ENCODE measurements at places on chromosomes 6 and 20. TPM values are rescaled to one million over a fixed set of nuclear protein-coding genes. Genes with fewer than 3 reads are reported as not detected.

- no peaks in the 10 kb centered on the region for H3K4me1 ChIP-seq
- H3K4me3 ChIP-seq = no peak overlapping the region
- no peaks in the 10 kb centered on the region for H3K36me3 ChIP-seq
Measured at GRCh38 chr20:18717062-18717461, 96.5 kb upstream of the SCP2D1 start.

- H3K4me3 ChIP-seq = no peak overlapping the region
- H3K27me3 ChIP-seq = peaks cover 29% of the 10 kb centered on the region
- H3K36me3 ChIP-seq = no peaks in the 10 kb centered on the region
- H3K4me1 ChIP-seq = no peaks in the 10 kb centered on the region
- no peak for DNase-seq
- no peak overlapping the region for H3K27ac ChIP-seq
Measured at GRCh38 chr20:57094252-57094891, 172.1 kb downstream of the BMP7 start.

DNA sequence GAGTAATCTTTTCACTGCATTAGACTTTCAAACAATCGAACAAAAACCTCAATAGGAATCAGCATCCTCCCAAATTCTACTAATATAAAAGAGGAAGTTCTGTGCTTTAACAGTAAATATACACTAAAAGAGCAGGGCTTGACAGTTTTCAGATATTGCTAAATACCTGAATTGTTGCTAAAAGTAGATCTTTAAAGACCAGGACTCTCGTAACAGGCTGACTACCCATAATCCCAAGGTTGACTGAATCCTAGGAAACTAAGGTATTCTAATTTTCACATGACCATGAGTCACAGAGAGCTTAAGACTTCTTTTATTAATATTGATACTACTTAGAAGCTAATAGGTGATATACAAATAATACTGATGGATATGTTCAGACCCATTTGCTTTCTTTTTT lies 10.1 kb downstream of the CD164 start:
- H3K36me3 ChIP-seq = peaks cover 82% of the 10 kb centered on the region
- no peaks in the 10 kb centered on the region for H3K27me3 ChIP-seq
- H3K27ac ChIP-seq = no peak overlapping the region

DNA sequence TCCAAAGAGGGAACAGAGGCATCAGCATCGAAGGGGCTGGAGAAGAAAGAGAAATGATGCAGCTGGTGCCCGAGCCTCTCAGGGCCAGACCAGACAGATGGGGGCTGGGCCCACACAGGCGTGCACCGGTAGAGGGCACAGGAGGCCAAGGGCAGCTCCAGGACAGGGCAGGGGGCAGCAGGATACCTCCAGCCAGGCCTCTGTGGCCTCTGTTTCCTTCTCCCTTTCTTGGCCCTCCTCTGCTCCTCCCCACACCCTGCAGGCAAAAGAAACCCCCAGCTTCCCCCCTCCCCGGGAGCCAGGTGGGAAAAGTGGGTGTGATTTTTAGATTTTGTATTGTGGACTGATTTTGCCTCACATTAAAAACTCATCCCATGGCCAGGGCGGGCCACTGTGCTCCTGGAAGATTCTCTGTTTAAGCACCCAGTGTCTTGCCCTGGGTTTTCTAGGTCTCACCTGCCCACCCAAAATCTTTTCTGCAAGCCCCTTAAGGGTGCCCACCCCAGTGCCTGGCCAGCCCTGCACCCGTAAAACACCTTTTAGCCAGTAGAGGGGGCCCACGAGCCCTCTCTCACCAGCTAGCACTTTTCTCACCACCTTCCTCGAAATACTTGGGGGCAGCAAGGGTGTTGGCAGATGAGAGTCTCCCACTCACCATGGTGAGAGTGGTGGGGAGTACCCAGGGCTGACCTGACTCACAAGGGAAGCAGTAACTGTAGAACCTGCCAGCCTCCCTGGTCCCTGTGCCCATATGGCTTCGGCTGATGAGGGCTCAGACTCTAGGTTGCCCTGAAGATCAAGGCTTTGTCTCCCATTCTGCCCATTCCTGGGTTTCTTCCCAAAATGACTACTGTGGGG lies 35.7 kb upstream of the ID1 start:
- H3K27me3 ChIP-seq = no peaks in the 10 kb centered on the region
- peaks cover 13% of the 10 kb centered on the region for H3K36me3 ChIP-seq
- peaks cover 19% of the 10 kb centered on the region for H3K4me1 ChIP-seq
- peak; percentile 71 for DNase-seq
- H3K27ac ChIP-seq = peak overlapping the region; percentile 28

GRCh38 chr20:34251619-34252018 lies 10.4 kb downstream of the ASIP start:
- H3K27ac ChIP-seq = no peak overlapping the region
- no peak for DNase-seq

DNA sequence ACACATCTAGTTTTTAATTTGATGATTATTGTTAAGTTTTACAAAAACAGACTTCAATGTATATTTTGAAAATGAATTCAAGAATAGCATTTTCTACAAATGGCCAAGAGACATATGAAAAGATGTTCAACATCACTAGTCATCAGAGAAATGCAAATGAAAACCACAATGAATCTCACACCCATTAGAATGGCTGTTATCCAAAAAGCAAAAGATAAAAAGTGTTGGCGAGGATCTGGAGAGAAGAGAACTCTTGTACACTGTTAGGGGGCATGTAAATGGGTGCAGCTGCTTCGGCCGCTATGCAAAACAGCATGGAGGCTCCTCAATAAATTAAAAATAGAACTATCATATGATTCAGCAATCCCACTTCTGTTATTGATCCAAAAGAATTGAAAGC lies 185.8 kb upstream of the CCN2 start:
- H3K27ac ChIP-seq = no peak overlapping the region
- no peak for DNase-seq
- peaks cover 17% of the 10 kb centered on the region for H3K4me1 ChIP-seq
- H3K36me3 ChIP-seq = no peaks in the 10 kb centered on the region

DNA sequence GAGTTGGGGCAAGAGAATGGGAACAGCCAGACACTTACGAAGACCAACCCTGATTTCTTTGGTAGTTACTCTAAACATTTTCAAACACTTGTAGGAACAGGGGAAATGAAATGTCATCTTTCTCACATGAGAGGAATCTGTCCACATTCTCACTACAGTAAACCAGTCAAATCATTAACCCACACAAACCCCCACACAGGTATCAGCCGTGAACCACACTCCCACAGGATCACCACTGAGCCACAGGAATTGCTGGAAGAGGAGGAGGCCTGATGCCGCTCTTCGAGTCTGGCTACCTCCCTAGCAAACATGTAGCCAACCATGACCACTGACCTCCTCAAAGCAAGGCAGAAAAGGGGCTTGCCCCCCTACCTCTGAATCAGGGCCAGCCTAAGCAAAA lies 6.9 kb upstream of the RSPO3 start:
- H3K36me3 ChIP-seq = no peaks in the 10 kb centered on the region
- H3K27ac ChIP-seq = no peak overlapping the region
- DNase-seq = no peak
- H3K4me1 ChIP-seq = no peaks in the 10 kb centered on the region
- H3K27me3 ChIP-seq = no peaks in the 10 kb centered on the region

DNA sequence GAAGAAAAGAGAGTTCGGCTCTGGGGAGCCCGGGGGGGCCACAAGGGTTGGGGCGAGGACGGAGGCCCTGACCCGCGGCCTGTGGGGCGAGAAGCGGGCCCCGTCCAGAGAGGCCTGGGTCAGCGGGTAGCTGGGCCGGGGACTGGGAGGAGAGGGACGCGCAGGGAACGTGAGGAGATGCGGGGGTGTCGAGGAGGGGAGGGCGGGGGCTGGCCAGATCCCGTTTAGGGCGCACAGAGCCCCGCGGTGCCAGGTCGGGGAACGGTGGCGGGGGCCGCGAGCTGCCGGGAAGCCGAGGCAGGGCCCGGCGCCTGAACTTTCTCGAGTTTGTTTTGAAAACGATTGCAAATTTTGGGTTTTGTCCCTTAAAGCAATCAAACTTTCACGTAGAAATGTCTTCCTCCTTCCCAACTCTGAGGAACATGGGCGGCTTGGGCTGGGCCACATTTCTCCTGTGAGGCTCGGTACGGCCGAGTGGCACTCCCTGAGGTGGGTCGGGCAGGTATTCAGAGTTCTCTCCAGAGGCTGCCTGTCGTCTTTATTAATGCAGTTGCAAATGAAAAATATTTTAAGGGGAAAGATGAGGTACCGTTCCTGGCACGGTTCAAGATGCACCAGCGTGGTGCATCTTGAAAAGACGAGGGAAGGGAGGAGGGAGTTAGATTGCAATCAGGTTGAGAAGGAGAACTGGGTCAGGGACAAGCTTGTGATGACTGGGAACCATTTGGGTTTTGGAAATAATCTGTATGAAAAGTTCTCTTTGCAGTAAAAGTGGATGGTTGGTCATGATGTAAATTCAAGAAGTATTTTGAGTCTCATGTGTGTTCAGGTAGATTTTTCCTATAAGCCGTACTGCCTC lies 972 bp downstream of the RNF8 start:
- H3K4me1 ChIP-seq = peaks cover 9% of the 10 kb centered on the region
- no peaks in the 10 kb centered on the region for H3K27me3 ChIP-seq
- no peaks in the 10 kb centered on the region for H3K36me3 ChIP-seq
- H3K27ac ChIP-seq = peak overlapping the region; percentile 81
- peak overlapping the region; percentile 99 for H3K4me3 ChIP-seq

DNA sequence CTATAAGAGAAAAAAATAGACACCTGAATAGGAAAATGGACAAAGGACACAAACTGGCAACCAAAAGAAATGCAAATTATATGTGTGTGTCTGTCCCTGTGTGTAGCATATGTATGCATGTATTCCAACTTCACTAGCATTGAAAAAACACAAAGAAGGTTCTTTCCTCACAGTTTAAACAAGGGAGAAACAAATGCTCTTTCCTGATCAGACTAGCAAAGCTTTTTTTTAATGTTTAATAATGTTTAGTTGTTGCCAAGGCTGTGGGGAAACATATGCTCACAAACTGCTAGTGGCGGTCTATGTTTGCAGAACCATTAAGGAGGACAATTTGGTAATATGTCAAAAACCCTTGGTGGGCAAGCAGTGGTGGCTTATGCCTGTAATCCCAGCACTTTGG lies 22.4 kb downstream of the SMLR1 start:
- no peak for DNase-seq
- H3K4me3 ChIP-seq = no peak overlapping the region
- H3K4me1 ChIP-seq = peaks cover 3% of the 10 kb centered on the region
- no peaks in the 10 kb centered on the region for H3K27me3 ChIP-seq
- H3K27ac ChIP-seq = no peak overlapping the region
- H3K36me3 ChIP-seq = no peaks in the 10 kb centered on the region

QKI gene
- 128 TPM for total RNA-seq

ADGRF4 gene
- not detected for total RNA-seq

DNA sequence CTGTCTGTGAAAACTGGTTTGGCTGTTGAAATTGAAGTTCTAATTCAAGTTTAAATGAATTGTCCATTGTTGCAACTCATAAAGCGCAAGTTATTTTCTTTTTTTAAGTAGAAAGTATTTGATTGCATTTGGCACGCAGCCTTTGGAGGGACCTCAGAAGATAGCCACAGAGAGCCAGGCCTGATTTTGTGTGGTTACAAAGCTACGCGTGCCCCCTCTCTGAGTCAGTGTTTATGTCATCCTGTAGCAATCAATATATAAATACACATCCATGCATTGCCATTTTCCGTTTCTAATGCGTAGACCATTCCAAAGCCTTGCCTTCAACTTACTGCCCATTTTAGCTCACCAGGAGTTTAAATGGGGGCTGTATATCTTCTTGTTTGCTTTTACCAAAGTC lies 173.2 kb downstream of the TMEM242 start:
- no peak for DNase-seq
- H3K36me3 ChIP-seq = no peaks in the 10 kb centered on the region
- no peak overlapping the region for H3K4me3 ChIP-seq
- peaks cover 49% of the 10 kb centered on the region for H3K4me1 ChIP-seq

GRCh38 chr6:21005816-21006570 lies 471.7 kb downstream of the CDKAL1 start:
- H3K4me1 ChIP-seq = peaks cover 12% of the 10 kb centered on the region
- H3K36me3 ChIP-seq = no peaks in the 10 kb centered on the region
- H3K27ac ChIP-seq = no peak overlapping the region
- DNase-seq = peak; percentile 56

DNA sequence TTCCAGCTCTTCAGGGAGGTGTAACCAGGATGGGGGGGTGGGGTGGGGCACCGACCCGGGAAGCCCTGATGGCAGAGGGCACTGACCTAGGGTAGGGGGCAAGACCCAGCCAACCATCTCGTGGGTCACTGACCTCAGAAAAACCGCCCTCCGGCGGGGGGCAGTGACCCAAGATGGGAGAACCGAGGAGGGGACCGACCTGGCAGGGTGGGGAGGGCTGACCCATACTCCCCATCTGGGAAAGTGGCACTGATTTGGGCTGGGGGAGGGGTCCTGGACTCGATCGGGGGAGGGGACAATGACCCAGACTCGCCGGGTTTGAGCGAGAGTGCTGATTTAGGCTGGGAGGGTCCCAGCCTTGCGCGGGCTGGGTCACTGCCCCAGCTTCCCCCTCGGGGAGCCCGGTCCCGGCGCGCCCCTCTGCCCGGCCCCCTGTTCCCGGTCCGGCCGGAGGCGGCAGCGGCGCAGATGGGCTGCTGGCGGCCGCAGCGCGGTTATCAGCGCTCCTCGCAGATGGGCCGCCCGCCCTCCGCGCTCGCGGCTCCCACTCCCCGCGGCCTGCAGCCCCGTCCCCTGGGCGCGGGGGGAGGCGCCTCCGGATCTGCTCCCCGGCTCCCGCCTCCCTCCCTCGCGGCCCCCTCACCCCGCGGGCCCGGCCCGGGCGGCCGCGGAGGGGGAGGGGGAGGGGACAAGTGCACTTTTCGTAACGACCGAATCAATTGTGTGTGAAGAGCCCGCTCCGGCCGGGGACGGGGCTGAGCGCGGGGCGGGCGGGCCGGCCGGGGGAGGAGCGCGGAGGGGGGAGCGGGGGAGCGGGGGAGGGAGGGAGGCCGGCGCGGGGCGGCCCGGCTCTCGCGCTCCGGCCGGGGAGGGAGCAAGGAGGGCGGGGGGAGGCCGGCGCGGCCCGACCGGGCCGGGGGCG lies 2.2 kb downstream of the NOL4L start:
- DNase-seq = no peak
- H3K4me3 ChIP-seq = peak overlapping the region; percentile 38
- H3K36me3 ChIP-seq = no peaks in the 10 kb centered on the region
- H3K4me1 ChIP-seq = no peaks in the 10 kb centered on the region
- peaks cover 33% of the 10 kb centered on the region for H3K27me3 ChIP-seq
- no peak overlapping the region for H3K27ac ChIP-seq

GRCh38 chr20:50727792-50728485 lies 3.4 kb upstream of the PARD6B start:
- DNase-seq = no peak
- no peak overlapping the region for H3K27ac ChIP-seq

C6orf120 gene
- total RNA-seq = 23.2 TPM

GRCh38 chr6:71279321-71279720 lies 9.3 kb upstream of the OGFRL1 start:
- no peaks in the 10 kb centered on the region for H3K36me3 ChIP-seq
- no peak overlapping the region for H3K4me3 ChIP-seq
- H3K4me1 ChIP-seq = no peaks in the 10 kb centered on the region
- H3K27ac ChIP-seq = no peak overlapping the region
